ENCODE measurements at places on chromosomes 6 and 20. TPM values are rescaled to one million over a fixed set of nuclear protein-coding genes. Genes with fewer than 3 reads are reported as not detected.
A peak's percentile ranks its signal among the peaks of the same experiment; 100 is the strongest.

The THEMIS gene
- not detected for total RNA-seq

GRCh38 chr6:135390458-135390857 is 107.1 kb downstream of the AHI1 start:
- no peak for DNase-seq

DNA sequence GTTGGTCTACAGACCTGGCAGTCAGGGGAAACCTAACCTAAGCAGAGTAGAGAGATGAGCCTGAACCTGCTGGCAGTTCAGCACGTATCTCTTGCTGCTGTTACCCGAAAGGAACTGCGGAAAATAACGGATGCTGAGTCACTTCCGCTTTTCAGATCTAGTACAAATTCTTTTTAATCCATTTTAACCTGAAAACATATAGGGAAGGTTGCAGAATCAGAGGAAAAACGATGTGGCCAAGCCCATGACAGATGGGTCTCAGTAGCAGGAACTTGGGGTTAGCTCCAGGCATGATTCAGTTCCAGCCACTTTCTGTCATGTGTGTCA is 351.9 kb upstream of the PRND start:
- peak; percentile 18 for DNase-seq

The NOL4L gene
- 99.9 TPM for total RNA-seq

The COL19A1 gene
- not detected for total RNA-seq

GRCh38 chr6:135830452-135830881 is 21.0 kb upstream of the PDE7B start:
- DNase-seq = no peak

The NKX2-4 gene
- total RNA-seq = not detected

The FKBP1C gene
- 0.73 TPM for total RNA-seq

The RWDD2A gene
- total RNA-seq = 5.1 TPM

DNA sequence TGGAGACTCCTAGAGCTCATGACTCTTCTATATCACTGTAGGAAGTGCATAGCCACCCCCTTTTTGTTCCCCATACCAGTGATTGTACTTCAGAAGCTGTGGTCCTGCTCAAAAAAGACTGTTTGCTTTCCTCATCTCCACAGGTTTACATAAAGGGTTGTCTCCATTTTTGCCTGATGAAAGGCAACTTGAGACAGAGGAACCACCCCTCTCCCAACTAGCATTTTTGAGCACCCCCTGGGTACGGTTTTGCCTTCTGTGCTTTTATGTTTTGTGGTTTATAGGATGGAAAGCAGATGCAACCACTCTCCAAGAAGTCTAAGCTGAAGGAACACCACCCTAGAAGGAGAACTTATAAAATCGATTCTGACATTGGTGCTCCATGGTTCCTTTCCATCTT is 127.7 kb upstream of the SUPT3H start:
- DNase-seq = no peak

The LAMA2 gene
- 0.58 TPM for total RNA-seq

The SIGLEC1 gene
- not detected for total RNA-seq

The KCNS1 gene
- 0.12 TPM for total RNA-seq

The TRDN gene
- total RNA-seq = not detected

GRCh38 chr6:90044833-90045381 is 150.6 kb downstream of the GJA10 start:
- no peak for DNase-seq

The MCHR2 gene
- total RNA-seq = not detected

DNA sequence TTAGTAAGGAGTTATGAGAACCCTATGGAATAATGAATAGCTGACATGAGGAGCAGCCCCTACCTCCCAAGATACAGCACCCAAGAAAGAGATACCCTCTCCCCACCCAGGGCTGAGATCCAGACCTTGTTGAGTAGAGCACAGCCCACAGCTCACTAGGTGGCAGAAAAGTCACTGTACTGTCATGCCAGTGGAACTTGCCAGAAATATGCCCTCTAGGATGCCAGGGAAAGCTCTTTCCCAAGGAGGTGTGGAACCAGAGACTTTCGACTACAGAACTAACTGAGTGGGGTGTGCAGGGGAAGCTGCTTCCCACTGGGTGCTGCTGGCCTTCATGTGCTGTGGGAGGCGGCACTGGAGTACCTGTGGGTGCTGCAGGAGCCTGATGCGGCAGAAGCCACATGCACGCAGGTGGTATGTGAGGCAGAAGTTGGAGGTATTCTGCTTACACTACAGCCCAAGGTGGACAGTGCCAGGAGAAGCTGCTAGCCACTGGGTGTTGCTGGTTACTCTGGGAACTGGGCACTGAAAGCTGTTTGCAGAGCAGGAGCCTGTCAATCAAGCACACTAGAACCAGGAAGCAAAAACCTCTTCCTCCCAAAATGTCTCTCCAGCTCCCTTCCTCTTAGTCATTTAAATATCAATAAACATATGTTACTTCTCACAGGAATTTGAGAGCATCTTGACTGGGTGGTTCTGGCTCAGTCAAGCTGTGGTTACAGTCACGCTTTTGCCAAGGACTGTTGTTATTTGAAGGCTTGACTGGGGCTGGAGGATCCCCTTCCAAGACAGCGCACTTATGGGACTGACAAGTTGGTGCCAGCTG is 17.8 kb downstream of the ARMC12 start:
- no peak for DNase-seq

The CLVS2 gene
- not detected for total RNA-seq

The OOEP gene
- total RNA-seq = not detected

DNA sequence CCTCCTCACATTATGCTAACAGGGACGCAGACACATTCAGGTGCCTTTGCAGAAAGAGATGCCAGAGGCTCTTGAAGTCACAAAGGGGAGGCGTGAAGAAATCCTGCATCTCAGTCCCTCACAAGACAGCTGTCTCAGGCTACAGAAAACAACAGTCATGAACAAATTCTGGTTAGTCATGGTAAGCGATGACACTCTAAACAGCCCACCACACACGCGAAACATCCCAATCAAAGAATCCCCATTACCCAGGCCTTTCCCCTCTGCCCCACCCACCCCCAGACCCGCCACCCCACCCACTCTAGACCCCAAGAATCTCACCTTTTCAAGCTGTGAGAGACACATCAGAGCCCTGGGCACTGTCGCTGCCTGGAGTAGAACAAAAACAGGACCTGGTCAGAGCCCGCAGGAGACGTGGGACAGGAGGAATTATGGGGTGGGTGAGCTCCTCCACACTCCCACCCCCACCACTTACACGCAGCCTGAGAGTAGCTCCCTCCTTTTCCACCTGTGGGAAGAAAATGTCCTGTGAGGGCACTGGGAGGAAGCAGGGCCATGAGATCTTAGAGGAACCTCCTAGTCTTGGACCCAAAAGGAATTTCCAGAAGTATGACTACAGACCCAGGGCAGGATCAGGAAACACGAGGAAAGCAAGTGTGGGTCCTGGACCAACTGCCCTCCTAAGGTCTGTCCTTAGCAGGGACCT is 2.7 kb downstream of the HLA-B start:
- DNase-seq = no peak

The EPHA7 gene
- total RNA-seq = 0.53 TPM

DNA sequence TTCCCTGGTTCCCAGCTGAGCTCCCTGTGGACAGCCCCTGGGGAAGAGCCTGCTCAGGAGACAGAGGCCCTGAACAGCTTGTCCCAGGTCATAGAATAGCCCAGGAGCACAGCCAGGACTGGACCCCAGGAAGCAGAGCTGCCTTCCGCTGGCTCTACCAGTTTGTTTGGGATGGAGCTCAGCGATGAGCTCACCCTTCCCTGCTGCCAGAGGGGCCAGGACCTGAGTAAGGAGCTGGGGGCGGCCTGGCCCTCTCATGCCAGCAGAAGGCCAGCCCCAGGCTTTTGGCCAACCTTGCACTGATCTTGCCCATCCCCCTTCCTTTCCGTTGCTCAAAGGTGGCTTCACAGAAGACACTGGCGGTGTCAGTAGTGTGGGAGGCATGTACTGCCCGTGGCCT is 17.5 kb downstream of the MMP24OS start:
- DNase-seq = no peak

DNA sequence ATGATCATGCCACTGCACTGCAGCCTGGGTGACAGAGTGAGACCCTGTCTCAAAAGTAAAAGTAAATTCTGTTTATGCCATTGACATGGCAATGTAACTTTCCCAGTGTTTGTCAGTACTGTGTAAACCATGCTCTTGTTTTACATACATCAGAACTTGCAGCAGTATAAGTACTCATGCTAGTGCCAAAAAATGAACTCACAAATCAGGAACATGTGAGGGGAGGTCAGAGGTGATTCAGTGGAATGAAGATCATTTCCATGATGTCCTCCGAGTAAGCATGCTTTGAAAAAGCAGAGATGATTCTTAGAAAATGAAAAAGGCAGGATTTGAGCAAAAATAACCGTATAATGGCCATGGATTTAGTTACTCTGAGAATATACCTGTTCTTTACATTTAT is 81.9 kb downstream of the ANKS1A start:
- no peak for DNase-seq

The RBM39 gene
- 134 TPM for total RNA-seq

- no peak for DNase-seq
These were observed 17.7 kb downstream of the MYLIP start for GRCh38 chr6:16146527-16146955.

The PI16 gene
- 0.23 TPM for total RNA-seq

The BMP2 gene
- total RNA-seq = 26.9 TPM

- no peak for DNase-seq
These were observed 223.3 kb downstream of the TMEM242 start for GRCh38 chr6:157099912-157100593.

GRCh38 chr6:18214003-18214402 is 50.3 kb downstream of the DEK start:
- DNase-seq = no peak

DNA sequence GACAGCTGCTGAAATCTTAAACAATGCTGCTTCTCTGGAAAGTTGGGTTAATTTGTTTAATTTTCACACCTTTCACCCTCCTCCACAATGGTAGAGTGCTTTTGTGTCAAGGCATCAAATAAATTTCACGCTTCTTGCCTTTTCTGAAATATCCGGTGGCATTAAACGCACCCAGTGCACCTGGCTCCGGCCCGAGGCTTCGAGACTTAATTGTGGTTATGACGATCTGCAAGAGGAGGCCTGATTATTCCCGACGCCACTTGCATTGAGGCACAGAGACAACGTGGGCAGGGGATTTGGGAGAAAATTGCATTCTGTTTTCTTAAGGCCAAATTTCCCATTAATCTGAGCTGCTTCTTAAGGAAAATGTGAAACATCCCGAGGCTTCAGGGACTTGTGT is 152.2 kb downstream of the CDH4 start:
- no peak for DNase-seq

- DNase-seq = no peak
These were observed 46.8 kb upstream of the RREB1 start for GRCh38 chr6:7060769-7061516.

DNA sequence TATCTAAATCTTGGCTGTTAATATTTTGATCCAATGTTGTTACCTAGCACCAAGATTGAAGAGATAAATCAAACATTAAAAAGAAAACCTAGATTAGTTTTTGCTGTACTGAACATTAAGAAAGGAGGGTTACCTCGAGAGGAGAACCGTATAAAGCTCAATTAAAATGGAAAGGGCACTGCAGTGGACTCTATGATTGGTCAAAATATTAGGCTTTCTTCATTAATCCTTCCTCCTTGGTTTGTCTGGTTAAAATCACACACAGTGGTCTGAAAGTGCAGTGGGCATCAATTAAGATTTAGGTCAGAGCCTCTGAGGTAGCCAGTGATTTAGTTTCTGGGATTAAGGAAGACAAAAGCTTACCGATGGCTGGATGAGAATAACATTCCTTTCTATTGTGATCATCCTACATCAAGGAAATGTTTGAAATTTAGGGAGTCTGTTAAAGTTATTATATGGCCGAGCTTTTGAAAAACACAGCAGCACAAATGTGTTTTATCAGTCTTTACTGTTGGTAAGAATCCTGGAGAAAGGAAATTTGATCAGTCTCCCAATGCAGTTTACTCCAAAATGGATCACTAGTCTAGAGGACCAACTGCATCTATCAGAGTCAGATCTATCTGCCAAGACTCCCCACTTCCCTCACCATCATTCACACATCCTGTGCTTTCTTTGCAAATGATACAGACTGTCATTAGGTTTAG is 134.6 kb upstream of the NEDD9 start:
- DNase-seq = no peak

The TREM1 gene
- total RNA-seq = not detected

GRCh38 chr6:43695967-43696291 is 8.3 kb upstream of the MRPS18A start:
- no peak for DNase-seq

DNA sequence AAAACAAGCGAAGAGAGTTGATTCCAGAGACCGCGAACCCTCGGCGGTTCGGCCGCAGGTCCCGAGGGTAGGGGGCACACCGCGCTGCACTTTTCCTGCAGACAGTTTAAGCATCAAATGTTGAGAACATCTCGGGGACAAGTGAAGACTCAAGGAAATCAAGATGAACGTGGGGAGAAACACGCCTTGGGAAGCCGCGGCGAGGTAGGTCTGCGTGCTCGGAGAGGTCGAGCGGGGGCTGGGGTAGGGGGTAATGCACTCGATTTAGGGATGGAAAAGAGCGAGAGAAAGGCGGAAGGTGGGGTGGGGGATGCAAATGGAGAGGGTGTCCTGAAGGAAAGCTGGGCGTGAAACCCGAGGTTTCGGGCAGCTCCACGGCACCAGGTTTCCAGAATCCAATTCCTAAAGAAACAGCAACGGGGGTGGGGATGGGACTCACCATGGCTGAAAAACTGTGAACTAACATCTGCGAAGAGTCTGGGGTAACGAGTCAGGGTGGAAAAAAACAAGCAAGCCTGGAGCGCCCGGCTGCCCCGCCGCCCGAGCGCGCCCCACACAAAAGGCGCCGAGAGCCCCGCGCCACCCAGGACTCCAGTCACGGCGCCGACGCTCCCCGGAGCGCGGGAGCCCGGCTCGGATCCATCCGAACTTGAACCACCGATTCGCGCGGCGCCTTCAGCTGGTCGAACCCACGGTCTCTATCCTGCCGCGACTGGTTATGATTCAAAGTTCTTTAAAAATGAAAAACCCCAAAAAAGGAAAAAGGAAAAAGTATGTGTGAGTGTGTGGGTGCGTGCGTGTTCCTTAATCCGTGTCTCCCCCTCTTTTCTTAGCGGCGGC is 3.5 kb downstream of the TFAP2A start:
- DNase-seq = no peak

The BTNL2 gene
- total RNA-seq = not detected

- no peak for DNase-seq
These were observed 281.0 kb downstream of the CDC5L start for GRCh38 chr6:44668391-44668930.

DNA sequence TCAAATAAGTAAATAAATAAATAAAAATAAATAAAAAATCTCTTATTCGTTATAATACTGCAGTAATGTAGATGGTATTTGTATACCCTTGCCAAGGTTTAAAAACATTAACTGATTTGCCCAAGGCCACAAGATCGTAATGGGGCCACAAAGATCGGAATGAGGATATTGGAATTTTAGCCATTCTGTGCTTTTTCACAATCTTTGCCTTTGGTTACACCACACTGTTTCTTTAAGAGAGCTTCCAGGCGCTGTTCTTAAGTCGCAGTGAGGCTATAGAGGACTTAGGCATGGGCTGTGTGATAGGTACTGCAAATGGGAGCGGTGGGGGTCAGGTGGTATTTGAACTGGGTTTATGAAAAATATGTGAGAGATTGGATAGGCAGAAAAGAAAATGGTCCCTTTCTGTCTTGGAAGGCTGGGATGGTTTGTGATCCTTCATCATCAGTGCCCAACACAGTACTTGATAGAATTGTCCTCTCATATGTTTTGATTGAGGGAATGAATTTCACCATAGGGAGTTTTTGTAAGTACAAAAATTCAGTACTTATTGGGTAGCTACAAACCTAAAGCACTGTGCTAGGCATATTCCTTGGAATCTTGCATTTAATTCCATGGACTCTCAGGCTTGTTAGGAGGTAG is 1.4 kb downstream of the NUS1 start:
- no peak for DNase-seq

Measured in glomerular endothelial cell (primary cell).